ENCODE measurements at places on chromosomes 2 and 18. TPM values are rescaled to one million over a fixed set of nuclear protein-coding genes. Genes with fewer than 3 reads are reported as not detected.

GRCh38 chr2:112121682-112122254 is 16.4 kb upstream of the FBLN7 start:
- DNase-seq: no peak

GRCh38 chr2:147273106-147273505 is 571.7 kb upstream of the ACVR2A start:
- DNase-seq: no peak

GRCh38 chr2:204790076-204790475 is 244.8 kb downstream of the PARD3B start:
- no peak for DNase-seq

- no peak for DNase-seq
These were observed 32.6 kb downstream of the MARCHF4 start for GRCh38 chr2:216339456-216340279.

DNA sequence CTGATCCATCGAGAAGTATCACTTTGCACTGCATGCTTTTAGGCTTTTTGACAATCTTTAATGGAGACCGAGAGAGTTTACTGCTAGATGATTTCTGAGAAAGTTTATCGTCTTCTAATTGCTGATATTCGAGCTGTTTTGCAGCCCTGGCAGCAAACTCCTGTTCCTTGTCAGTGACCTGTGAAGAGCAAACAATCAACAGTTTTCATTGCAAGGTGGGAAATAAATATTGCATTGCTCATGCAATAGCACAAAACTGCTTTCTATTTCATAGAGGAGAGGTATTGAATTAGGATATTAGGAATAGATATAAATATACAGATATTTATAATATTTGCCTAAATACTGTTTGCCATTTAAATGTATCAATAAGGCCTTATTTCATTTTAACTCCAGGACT is 65.5 kb downstream of the EPB41L3 start:
- DNase-seq: no peak

GRCh38 chr2:111028720-111029119 is 92.0 kb upstream of the BCL2L11 start:
- no peak for DNase-seq

DNA sequence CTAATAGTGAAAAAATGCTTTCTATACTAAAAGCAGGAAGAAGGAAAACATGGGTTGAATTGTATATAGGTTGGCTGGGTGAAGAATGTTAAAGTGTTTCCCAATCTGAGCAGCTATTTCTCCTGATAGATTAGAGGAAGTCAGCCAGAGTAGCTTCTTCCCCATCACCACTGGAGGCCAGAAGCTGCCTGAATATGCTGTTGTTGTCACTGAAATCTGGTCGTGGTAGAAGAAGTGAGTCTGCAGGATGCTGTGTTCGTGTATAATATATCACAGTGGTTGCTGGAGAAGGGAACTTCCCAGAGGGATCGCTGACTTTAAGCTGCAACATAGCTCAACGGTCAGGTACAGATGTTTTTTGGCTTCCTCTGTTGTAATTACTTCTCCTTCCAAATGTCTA is 247.5 kb upstream of the LRATD1 start:
- DNase-seq: no peak

DNA sequence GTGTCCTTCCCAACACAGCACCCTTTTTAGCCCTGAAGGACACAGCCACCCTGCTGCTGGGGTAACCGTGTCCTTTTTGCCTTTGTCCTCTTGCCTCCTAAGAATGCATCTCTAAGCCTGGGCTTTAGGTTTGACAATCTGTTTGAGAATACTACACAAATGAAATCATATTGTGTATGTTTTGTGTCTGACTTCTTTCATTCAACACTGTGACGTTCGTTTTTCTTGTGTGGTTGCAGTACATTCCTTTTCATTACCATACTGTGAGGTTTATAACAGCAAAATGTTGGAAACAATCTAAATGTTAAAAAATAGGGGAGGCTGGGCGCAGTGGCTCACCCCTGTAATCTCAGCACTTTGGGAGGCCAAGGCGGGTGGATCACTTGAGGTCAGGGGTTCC is 11.2 kb downstream of the ASPRV1 start:
- DNase-seq: no peak

- DNase-seq: no peak
These were observed 54.1 kb downstream of the CDC42EP3 start for GRCh38 chr2:37617119-37617892.

DNA sequence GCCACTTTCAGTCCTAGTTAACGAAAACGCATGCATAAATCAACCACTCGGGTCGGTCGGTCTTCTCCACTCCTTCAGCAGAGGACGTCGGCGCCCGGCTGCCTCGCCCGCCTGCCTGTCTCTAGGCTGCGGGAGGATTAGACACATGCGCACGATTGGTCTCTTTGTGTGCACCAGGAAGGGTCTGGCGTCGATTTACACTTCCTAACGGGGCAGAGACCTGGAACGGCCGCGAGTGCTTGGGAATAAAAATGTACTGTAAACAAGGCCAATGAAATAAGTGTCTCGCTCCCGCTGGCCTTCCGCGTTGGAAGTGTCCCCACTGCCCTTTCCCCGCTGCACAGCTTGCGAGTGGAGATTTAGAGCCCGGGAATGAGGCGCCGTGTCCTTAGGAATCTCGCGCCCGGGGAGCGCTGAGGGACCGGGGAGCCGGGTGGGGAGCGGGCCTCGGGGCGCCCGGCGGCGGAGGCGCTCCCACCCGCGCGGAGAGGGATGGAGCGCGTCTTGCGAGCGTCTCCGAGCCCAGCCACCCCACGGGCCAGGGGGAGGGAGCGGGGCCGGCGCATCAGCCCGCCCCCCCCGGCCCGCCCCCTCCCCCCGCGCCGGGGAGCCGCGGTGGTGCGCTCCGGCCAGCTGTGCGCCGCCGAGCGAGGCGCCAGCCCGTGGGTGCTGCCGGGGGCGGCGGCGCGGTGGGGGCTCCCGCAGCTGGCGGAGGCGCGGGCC is at the start of gene DOK6:
DOK6 (plus strand) TSS at position 636 of the 723 bp plus-strand sequence.
- peak; percentile 19 for DNase-seq

DNA sequence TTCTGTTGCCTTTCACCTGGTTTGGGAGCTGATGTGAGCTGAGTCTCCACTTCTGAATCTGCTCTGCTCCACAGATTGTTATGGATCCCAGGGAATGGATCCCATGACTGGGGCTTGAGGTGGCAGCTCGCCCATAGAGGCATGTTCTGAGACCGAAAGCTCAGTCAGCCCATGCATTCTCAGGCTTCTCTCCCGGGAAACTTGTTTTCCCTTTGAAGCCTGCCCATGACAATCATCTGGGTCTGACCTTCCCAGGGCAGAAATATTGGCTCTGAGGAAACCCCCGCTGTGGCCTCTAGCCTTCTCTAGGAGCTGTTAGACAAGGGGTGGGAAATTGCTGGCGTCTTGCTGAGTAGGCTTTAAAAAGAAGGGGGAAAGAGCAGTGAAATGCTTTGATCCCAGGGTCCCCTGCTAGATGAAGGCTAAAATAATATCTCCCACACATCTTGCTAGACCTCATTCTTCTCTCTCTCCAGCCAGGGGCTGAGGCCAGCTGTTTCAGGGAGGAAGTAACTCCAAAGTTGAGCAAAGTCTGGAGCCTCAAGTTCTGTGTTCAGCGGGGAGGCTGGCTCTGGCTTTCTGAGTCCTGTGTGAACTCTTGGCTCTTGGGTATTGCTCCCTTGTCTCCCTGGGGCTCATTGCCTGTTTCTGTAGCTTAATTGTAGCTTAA is 2.0 kb downstream of the VAMP8 start:
- no peak for DNase-seq

DNA sequence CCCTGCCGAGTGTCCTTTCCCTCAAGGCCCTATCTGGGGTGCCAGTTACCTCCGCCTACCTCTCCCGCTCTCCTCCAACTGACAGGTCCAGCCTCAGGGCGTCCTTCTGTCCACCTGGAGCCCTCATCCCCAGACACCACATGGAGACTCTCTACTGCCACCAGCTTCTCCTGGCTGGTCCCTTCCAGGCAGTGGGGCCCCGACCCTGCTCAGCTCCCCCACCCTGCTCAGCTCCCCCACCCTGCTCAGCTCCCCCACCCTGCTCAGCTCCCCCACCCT is 74.0 kb upstream of the ODC1 start:
- DNase-seq: no peak

GRCh38 chr18:55031164-55031563 is 71.9 kb upstream of the CCDC68 start:
- no peak for DNase-seq

DNA sequence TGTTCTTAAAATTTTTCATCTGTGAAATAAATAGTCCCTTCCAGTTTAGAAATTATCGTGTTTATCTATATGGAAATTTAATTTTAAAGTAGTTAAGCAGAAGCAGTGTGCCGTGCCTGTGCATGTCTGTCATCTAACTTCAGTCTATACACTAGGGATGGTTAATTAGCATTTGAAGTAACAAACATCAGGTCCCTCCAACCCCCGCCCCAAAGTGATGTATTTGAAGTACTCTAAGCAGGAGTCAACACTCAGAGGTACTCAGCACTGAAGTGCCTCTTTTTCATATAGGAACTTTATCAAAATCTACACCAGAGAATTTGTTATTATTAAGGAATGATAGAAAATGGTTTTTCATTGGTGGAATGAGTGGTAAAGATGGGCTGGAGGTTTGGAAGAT is 33.0 kb downstream of the LANCL1 start:
- no peak for DNase-seq

DNA sequence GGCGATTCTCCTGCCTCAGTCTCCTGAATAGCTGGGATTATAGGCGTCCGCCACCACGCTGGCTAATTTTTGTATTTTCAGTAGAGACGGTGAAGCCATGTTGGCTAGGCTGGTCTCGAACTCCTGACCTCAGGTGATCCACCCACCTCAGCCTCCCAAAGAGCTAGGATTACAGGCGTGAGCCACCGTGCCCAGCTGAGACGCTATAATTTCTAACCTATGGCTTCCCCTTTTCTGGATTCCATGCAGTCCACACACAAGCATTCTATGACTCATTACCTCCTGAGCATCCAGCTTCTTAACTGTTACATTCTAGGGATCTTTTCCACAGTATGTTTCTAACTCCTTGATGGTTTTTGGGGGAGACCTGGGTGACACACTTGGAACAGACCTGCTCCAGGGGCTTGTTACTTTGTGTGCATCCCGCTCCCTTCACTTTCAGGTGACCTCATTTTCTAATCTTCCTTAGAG is 11.8 kb upstream of the KCMF1 start:
- no peak for DNase-seq

DNA sequence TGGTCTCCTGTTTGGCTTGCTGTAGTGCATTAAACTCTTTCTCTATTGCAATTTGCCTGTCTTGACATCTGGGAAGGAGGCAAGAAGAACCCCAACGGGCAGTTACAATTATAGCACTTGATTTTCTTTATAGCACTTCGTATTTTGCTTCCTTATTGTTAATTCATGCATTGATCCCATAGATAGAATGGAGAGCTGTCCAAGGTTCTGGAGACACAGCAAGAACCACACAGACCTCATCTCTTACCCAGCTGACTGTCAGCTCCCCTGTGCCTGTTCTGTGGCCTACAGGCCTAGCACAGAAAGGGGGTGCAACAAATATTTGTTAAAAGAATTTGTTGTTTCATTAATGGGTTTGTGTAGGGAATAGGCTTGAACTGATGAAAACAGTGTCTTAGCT is 194.3 kb downstream of the GALNT1 start:
- no peak for DNase-seq

DNA sequence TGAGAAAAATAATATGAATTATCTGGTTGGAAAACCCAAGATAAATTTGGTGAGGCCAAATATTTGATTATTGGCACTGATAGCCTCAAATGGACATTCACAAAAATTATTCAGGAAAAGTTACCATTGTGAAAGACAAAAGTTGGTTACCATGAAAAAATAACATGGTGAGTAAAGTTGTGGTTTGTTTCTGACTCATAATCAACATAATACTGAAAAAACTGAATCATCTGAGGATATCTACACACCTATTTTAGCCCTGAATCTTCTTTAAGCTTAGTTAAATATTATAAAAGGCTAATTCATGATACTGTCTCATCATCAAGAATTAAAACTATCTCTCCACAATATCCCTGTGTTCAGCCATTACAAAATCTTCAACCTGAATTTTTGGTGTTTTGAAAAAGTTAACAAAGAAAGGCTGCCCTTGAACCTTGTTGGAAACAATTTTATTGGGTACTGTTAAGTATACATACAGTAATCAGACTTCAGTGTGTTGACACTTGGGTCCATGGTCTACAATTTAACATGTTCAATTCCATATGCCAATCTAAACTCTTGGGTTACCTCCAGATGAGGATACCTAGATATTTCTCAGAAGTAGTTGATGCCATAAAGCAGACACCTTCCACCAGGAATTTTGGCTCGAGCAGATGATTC is 607.5 kb upstream of the SLC39A10 start:
- DNase-seq: no peak

GRCh38 chr2:37068686-37069085 is 15.5 kb downstream of the HEATR5B start:
- DNase-seq: no peak

DNA sequence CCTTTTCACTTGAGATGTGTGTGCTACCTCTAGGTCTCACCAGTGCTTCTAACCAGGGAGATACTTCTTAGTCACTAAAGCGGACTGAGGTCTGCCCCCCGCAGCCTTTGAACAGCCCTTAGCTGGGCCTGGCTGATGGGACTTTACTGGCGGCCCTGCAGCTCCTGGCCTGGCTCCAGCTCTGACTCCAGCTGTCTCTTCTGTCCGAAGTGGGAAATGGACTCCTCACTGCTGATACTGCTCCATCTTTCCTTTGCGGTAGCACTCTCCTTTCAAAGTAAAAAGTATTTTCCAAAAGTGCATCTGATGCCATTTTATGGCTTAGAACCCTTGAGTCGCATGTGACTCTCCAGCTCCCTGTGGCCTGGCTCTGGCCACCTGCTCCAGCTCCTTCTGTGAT is 64.5 kb downstream of the ATP9B start:
- no peak for DNase-seq

DNA sequence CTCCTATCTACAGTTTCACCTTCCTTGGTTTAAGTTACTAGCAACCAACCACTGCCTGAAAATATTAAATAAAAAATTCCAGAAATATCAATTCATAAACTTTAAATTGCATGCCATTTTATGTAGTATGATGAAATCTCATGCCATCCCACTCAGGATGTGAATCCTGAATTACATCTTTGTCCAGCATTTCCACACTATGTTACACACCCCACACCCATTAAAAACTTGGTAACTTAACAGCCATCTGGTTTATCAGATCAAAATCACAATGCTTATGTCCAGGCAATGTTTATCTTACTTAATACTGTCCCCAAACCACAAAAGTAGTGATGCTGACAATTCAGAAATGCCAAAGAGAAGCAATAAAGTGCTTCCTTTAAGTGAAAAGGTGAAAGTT is 21.6 kb downstream of the CUL3 start:
- DNase-seq: no peak

- peak; percentile 3 for DNase-seq
These were observed 34.5 kb upstream of the CCNYL1 start for GRCh38 chr2:207676827-207677354.

GRCh38 chr18:76486574-76486973 is 8.5 kb downstream of the ZNF516 start:
- DNase-seq: no peak

The SPATA3 gene
- total RNA-seq: not detected

The RNF125 gene
- total RNA-seq: 8.9 TPM

The CRYGA gene
- not detected for total RNA-seq

The HMSD gene
- total RNA-seq: not detected

The STARD6 gene
- not detected for total RNA-seq

The ERCC3 gene
- 49.8 TPM for total RNA-seq

The LRP1B gene
- total RNA-seq: under 0.01 TPM

The SLC11A1 gene
- 3.8 TPM for total RNA-seq

The CDH7 gene
- total RNA-seq: 1.3 TPM

The CFAP65 gene
- not detected for total RNA-seq

The ACMSD gene
- not detected for total RNA-seq

The SIX3 gene
- not detected for total RNA-seq

The PRKCE gene
- total RNA-seq: 11.8 TPM

The LANCL1 gene
- 35.0 TPM for total RNA-seq

The C2orf92 gene
- total RNA-seq: 5.1 TPM

The CDH20 gene
- total RNA-seq: 0.27 TPM

The GAL3ST2 gene
- total RNA-seq: 3.8 TPM

The CCBE1 gene
- under 0.01 TPM for total RNA-seq

All from hematopoietic multipotent progenitor cell (in vitro differentiated cells).